T-helper 17 cell (primary cell): ENCODE measurements at places on chromosomes 7 and 10.

GRCh38 chr10:119653916-119654315 is 2.7 kb downstream of the BAG3 start:
- DNase-seq, result no peak

- DNase-seq, result no peak
Observed at GRCh38 chr10:6025683-6026255, 36.4 kb downstream of the IL2RA start.

DNA sequence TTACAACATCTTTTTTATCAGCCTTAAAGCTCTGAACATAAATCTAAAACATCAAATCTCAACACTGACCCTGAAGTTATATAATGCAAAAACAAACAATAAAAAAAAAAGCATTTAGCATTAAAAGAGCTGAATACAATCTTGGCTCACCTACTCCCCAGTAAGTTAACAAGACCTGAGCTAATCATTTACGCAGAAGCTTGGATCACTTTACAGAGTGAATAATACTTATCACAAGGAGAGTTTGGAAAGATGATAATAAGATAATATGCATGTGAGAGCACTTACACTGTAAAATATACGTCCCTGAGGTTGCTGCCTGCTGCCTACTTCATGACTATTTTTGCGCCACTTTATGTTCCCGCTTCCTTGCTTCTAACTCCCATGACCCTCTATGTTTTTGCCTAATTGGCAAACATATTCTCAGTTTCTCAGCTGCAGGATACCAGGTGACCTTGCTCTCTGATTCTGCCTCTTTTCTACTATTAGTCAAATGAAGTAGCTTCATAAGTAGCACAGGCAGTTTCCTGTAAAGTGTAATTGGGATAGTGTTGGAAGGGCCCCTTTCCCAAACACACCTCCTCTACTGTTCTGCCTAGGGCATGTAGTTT is 333.6 kb downstream of the LRRTM3 start:
- DNase-seq, result no peak

- DNase-seq, result no peak
Observed at GRCh38 chr7:28984631-28985030, 26.5 kb upstream of the TRIL start.

DNA sequence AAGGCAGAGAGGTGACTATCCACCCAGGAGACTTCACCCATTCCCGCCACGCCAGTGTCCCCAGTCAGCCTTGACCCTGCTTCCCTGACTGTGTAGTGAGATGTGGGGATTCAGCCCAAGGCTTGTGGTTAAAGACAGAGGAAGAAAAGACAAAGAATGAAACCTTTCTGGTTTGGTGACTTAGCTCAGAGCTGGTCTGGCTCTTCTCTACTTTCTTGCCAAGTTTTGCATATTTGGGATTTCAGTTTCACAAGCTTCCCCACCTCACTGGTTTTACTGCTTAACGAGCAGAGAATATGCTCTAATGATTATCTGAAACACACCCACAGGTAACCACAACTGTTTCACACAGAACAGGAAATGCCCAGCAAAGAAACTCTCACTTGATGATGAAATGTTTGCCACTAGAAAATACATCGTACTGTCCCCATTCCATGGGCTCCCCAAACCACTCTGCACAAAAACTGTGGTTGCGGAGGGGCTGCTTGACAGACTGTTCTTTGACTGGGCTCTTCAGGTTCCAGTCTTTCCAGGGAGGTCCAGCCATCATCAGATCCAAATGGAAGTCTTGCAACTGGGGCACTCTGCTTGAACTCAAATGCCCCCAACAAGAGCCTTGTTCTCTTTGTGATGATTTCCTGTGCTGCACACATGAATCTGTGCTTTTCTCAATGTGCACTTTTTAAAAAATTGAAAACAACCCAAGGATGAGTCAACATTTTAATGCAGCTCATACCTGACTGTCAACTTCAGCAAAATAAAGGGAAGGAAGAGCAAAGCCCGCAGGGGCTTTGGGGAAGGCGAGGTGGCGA is 95.5 kb downstream of the CTBP2 start:
- no peak for DNase-seq

GRCh38 chr7:126605056-126605455 is 647.7 kb downstream of the GRM8 start:
- no peak for DNase-seq

DNA sequence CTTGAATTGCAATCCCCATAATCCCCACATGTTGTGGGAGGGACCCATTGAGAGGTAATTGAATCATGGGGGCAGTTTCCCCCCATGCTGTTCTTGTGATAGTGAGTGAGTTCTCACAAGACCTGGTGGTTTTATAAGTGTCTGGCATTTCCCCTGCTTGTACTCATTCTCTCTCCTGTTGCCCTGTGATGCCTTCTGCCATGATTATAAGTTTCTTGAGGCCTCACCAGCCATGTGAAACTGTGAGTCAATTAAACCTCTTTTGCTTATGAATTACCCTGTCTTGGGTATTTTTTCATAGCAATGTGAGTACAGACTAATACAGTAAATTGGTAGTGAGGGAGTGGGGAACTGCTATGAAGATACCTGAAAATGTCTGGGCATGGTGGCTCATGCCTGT is 65.0 kb downstream of the ANKRD7 start:
- no peak for DNase-seq

- DNase-seq, result no peak
Observed at GRCh38 chr7:85708221-85708620, 521.4 kb upstream of the SEMA3D start.

- no peak for DNase-seq
Observed at GRCh38 chr10:125407000-125407502, 246.7 kb upstream of the CTBP2 start.

- DNase-seq, result no peak
Observed at GRCh38 chr7:30238721-30239441, 45.5 kb upstream of the ZNRF2 start.

DNA sequence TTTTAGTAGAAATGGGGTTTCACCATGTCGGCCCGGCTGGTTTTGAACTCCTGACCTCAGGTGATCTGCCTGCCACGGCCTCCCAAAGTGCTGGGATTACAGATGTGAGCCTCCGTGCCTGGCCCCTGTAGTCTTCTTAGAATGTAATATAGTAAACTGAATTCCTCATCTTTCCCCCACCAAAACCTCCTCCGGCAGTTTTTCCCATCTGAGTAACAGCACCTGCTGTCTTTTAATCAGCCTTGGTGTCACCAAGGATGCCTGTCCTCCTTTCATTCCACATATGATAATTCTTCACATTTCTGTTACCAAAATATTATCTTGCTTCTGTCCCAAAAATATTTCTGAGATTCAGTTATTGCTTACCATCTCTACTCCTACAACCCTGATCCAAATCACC is 80.2 kb downstream of the ZEB1 start:
- no peak for DNase-seq

- DNase-seq, result no peak
Observed at GRCh38 chr10:58070956-58071355, 196.7 kb downstream of the IPMK start.

DNA sequence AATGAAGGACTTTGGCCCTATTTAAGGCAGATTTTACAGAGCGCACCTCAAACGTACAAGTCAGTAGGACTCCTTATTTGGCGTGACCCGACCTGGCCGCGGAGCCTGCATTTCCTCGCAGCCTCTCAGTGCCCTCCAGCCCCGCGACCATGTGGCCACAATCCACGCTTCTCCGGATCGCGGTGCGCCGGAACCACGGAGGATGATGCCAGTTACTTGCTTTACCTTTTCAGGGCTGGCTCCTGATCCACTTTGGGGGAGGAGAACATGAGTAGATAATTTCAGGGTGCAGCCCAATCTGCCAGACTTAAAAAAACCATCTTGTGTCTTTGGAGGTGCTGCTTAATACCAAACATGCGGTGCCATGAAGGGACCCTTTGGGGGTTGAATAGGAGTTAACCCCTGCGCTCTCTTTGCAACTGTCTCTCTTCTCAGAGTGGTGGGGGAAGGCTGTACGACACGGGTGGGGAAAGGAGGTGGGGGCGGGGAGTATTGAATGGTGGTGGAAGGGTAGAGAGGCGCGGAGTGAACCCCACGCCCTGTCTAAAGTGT is 1.5 kb downstream of the FRAT1 start:
- no peak for DNase-seq

GRCh38 chr10:99880080-99880835 is 97.8 kb downstream of the ABCC2 start:
- no peak for DNase-seq

- DNase-seq, result no peak
Observed at GRCh38 chr7:123143252-123144006, 56.3 kb downstream of the SLC13A1 start.

DNA sequence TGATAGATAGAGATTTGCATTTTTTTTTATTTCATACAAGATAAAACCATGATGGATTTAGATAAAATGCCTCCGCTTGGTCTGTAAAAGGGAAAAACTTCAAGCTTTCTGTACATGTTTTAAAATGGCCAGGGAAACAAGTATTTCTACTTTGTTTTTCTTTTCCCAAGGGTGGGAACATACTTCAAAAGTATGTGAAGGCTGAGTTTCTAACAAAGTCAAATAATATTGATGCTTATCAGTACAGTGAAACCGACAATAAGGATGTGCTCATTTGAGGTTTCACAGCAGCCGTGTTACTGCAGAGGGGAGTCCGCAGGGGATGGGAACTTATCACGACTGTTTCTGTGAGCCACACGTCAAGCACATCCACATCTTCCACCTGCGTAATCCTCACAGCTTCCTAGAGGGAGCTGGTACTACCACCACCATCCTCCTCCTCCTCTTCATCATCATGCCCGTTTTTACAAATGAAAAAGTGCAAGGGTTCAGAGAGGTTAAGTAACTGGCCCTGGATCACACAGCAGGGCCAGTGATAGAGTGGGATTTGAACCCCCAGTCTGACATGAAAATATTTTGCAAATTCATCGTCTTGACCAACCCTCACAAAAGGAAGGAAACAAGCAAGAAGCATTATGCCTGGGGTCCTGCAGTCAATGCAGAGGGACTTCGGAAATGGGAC is 94.3 kb downstream of the GPR26 start:
- DNase-seq, result no peak

- DNase-seq, result no peak
Observed at GRCh38 chr10:19728376-19728775, 87.9 kb upstream of the PLXDC2 start.

- DNase-seq, result no peak
Observed at GRCh38 chr7:110090110-110090820, 1000.7 kb upstream of the LRRN3 start.

GRCh38 chr7:47512481-47513176 is 69.3 kb downstream of the TNS3 start:
- no peak for DNase-seq

GRCh38 chr10:21165489-21165888 is 268.4 kb upstream of the NEBL start:
- no peak for DNase-seq

DNA sequence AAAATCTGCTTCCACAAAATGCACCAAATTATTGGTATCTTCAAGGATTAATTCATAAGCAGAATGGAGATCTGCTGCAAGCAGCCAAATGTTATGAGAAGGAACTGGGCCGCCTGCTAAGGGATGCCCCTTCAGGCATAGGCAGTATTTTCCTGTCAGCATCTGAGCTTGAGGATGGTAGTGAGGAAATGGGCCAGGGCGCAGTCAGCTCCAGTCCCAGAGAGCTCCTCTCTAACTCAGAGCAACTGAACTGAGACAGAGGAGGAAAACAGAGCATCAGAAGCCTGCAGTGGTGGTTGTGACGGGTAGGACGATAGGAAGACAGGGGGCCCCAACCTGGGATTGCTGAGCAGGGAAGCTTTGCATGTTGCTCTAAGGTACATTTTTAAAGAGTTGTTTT is 12.1 kb downstream of the IFIT3 start:
- DNase-seq, result no peak

- no peak for DNase-seq
Observed at GRCh38 chr7:2063563-2064260, 169.0 kb downstream of the MAD1L1 start.

DNA sequence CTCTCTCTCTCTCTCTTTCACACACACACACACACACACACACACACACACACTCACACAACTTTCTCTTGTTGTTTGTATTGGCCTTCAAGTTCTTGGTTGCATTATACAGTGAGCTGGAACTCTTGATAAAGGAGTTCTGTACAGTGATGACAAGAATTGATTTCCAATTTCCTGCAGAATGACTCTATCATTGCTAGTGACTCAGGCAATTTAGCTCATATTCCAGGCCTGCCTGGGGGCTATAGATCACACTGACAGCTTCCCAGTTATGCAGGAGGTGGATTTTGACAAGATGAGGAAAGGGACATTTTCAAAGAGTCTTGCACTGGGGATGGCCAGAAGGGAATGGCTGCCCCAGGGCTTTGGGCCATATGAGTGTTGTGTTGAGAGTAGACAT is 508.8 kb downstream of the TYW1 start:
- DNase-seq, result no peak

DNA sequence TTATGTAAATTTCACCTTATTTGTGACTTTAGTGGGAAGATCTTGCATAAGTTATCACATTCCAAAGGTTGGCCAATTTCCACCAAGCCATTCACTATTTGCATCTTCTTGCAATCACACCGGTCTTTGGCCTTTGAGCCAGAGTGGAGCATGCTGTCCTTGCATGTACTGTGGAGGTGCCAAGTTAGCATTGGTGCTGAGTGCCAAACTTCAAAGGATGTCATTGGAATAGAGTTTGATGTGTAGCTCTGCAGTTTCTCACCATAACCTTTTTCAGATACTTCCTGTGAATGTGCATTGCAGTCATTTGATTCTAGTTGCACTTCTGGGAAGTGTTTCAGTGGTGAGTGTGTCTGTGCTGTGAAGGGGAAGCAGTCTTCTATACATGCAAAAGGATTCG is 620.6 kb downstream of the SUGCT start:
- DNase-seq, result no peak

- DNase-seq, result no peak
Observed at GRCh38 chr7:31761646-31762045, 74.6 kb downstream of the PPP1R17 start.

DNA sequence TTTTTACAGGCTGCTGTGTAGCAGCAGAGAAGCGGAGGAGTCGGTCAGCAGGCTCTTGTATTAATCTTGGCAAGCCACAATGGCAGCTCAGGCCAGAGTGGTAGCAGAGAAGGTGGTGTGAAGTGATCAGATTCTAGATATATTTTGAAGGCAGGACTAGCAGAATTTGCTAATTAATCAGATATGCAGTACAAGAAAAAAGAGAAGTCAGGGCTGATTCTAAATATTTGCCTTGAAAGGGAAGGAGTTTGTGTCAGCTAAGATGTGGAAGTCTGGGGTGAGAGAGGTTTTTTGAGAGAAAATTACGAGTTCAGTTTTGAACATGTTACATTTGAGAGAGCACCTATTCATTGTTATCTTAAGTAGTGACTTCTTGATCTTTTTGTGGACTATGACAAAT is 176.3 kb downstream of the WNT2 start:
- no peak for DNase-seq

- DNase-seq, result no peak
Observed at GRCh38 chr10:35124540-35124939, 2.1 kb upstream of the CREM start.

- DNase-seq, result no peak
Observed at GRCh38 chr7:2461268-2462026, 14.8 kb downstream of the GRIFIN start.

- no peak for DNase-seq
Observed at GRCh38 chr10:112536663-112537062, 89.6 kb downstream of the VTI1A start.

- no peak for DNase-seq
Observed at GRCh38 chr7:55095672-55096071, 76.9 kb downstream of the EGFR start.

GRCh38 chr7:13057462-13058200 is 370.2 kb downstream of the ARL4A start:
- DNase-seq, result no peak

- no peak for DNase-seq
Observed at GRCh38 chr7:134301592-134301991, 15.1 kb downstream of the SLC35B4 start.

- no peak for DNase-seq
Observed at GRCh38 chr10:124632064-124632531, 112.1 kb downstream of the FAM53B start.
